ENCODE measurements at places on chromosomes 3 and 15.

GRCh38 chr15:70098461-70099166 is 897 bp upstream of the TLE3 start:
- no peak for DNase-seq

DNA sequence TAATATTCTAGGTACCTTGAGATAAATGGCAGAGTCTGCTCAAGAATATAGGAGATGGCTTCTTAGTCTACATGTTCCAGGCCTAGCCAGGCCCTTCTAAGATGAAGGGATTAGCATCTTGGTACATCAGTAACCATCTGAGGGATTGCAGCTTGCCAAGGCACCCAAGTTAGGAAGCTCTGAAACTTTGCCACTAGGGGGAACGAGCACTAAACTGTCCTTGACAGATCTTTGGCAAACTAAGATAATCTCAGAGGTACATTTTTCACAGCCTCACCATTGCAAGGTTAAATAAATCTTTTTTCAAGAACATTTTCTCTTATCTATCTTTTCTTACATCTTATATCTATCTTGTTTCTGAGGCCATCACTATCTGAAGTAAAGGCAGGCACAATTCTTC is 351.2 kb downstream of the RAP2B start:
- DNase-seq, result no peak

DNA sequence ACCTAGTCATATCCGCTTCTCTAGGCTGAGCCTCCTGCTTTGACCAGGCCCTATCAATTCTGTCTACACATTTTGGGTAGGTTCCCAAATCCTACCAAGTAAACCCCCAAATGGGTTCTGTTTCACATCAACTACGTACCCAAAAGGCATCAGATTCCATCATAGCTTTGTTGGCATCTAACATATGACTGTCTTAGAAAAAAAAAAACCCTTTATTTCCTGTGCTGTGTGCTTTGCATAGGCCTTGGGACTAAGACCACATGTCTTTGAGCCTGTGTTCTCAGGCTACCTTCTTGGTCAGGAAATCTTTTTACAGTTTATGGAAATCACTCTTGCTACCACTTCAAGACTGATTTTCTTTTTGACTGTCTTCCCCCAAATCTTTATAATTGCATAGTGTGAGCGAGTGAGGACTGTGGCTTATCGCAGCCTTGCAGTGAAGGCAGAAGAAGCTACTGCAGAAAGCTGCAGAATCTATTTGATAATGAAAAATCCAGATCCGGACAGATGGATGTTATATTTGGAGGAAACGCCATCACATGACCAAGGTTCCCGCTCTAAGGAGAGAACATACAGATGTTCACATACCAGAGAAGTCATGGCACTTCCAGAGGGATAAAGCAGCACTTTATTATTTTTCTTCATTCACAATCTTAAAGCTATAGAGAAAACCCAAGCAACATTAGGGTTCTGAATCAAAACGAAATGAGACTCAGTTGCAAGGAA is 111.2 kb downstream of the EOMES start:
- DNase-seq, result no peak

DNA sequence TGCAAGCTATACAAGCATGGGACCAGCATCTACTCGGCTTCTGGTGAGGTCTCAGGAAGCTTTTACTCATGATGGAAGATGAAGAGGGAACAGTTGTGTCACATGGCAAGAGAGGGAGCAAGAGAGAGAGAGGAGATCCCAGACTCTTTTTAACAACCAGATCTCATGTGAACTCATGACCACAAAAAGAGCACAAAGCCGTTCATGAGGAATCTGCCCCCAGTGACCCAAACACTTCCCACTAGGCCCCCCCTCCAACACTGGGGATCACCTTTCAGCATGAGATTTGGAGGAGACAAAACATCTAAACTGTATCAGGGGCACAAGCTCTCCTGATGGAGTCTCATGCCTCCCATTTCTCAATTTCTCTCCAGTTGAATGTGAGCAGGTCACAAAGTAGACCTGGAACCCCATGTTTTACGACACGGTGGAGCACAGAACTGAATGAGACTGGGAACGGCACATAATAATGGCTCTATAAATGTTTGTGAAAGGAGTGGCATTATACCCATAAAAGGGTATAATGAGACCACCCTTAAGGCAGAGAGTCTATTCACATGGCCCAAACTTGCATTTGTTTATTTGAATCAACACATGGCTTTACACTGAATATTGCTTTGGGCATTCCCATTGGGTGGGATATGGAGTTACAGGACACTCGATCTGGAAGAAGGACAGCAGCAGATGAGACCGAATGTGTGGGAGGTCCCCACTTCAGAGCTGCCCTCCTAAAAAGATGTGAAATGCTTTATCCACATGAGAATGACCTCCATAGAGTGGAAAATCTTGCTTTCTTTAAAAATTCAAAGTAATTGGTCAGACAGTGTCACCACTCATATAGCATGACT is 38.8 kb downstream of the IL16 start:
- no peak for DNase-seq

GRCh38 chr15:58785355-58785754 is 14.3 kb downstream of the MINDY2 start:
- DNase-seq, result no peak

GRCh38 chr15:100667405-100668347 is 65.3 kb downstream of the ASB7 start:
- DNase-seq, result no peak

DNA sequence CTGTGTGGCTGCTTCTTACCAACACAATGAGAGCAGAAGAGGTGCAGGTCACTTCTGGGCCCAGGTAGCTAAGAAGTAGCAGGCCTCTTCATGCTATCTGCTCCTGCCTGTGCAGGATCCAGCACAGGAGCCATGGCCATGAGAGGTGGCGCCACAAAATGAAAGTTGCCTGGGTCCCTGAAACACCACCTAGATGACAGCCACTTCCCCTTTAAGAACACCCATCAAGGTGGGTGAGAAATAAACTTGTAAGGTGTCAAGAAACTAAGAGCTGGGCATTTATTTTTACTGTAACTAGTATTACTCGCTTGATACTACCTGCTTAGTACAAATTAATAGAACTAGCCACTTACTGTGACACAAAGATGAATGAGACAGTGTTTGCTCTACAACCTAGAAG is 484.6 kb upstream of the TBL1XR1 start:
- DNase-seq, result no peak

DNA sequence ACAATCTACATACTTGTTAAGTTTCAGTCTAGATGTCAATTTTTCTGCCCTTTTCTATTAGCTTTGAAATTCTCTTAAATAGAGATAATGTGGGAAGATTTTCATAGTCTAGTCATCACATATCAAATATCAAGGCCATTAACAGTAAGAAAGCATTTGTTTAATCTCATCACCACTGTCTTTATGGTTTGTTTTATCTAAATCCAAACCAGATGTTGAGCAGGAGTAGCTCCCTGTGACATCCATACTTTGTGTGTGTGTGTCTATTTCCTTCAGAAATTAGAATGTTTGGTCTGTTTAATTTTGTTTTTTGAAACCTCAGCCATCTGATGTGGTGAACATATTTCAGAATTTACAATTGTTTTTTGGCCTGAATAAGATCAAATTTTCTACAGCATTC is 23.1 kb upstream of the GOLGA8B start:
- no peak for DNase-seq

- no peak for DNase-seq
Measured at GRCh38 chr3:177820683-177821316, 623.5 kb upstream of the TBL1XR1 start.

- DNase-seq, result no peak
Measured at GRCh38 chr3:171632766-171633165, 172.6 kb upstream of the TNIK start.

DNA sequence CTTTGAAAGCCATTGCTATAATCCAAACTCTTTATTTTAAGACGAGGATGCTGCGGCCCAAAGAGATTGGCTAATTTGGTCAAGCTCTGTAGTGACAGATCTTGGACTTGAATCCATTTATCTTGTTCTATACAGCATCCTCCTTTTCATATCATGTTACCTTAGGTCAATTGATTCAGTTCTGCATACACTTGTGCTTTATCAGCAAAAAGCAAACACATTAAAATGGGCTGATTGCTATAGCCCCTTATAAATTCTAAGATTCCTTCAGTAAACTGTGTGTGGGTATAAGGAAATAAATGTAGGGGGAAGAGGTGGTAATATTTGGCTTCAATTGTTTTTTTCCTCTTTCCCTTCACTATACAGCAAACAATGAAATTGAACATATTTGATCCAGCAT is 40.1 kb upstream of the NECTIN3 start:
- no peak for DNase-seq

DNA sequence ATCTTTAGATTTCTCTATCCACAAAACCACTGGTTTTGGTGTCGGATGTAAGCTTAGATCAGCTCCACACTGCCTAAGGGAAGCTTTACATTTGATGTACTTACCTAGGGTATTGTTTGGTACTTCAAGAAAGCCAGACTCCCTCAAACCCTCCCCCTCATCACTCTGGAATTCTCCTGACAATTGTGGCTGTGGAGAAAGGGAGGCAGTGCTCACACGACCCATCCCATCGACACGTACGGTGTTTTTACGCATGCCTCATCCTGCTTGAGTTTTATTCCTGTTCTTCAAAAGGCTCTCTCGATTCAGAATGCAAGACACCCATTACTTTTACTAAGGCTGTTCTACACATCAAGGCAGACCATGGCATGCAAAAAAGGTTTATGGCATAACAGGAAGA is 67.3 kb upstream of the ONECUT1 start:
- no peak for DNase-seq

- DNase-seq, result no peak
Measured at GRCh38 chr3:58668247-58668646, 1.7 kb upstream of the FAM3D start.

DNA sequence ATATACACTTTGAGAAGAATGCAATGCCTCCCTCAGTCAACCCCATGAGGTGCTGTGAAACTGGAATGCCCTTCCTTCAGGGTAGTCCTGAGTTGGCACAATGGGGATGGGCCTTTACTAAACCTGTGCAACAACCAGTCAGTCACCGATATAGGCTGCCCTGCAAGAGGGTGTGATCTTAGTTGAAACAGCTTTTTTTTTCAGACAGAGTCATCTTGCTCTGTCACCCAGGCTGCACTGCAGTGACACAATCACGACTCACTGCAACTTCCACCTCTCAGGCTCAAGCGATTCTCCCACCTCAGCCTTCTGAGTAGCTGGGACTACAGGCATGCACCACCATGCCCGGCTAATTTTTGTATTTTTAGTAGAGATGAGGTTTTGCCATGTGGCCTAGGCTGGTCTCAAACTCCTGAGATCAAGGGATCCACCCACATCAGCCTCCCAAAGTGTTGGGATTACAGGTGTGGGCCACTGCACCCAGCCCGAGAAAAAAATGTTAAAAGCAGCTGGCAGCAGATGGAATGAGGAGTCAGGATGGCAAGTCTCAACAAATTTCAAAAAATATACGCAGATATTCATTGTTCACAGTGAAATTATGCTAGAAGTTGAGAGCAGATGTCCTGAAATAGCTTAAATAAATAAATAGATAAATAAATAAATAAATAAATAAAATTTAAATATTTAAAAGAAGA is 31.8 kb downstream of the MYO5A start:
- no peak for DNase-seq

GRCh38 chr15:40339621-40339945 is 1.2 kb downstream of the CCDC9B start:
- DNase-seq, result no peak

DNA sequence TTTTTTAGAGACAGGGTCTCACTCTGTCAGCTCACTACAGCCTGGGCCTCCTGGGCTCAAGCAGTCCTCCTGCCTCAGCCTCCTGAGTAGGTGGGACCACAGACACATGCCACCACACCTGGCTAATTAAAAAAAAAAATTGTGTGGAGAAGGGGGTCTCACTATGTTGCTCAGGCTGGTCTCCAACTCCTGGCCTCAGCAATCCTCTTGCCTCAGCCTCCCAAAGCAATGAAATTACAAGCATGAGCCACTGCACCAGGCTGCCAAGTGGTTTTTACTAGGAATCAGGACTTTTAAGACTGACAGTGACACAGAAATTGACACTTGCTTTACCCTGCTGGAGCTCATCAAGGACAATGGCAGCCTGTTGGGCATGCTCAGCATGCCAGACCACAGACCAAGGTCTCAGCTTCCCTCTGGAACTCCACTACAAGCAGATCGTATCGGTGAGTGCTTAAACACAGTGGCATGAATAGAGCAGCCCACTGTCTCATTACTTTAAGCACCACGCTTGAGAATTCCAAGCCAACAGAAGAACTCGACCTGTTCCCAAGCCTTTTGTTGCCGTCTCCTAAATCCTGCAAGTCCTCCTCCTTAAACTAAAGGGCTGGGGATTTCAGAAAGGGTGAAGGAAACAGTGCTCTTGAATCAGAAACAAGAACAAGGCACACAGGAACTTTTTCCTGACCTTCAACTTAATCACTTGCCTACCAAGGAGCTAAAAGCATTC is 41.4 kb downstream of the EOMES start:
- DNase-seq, result no peak

DNA sequence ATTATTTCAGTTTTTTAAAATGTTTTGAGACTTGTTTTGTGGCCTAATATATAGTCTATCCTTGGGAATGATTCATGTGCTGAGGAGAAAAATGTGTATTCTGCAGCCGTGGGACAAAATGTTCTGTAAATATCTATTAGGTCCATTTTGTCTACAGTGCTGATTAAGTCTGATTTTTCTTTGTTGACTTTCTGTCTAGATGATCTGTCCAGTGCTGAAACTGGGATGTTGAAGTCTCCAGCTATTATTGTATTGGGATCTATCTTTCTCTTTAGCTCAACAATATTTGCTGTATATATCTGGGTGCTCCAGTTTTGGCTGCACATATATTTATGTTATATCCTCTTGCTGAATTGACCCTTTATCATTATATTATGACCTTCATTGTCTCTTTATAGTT is 85.2 kb downstream of the UBE2E2 start:
- DNase-seq, result no peak

- no peak for DNase-seq
Measured at GRCh38 chr3:114115143-114115542, 58.6 kb downstream of the QTRT2 start.

DNA sequence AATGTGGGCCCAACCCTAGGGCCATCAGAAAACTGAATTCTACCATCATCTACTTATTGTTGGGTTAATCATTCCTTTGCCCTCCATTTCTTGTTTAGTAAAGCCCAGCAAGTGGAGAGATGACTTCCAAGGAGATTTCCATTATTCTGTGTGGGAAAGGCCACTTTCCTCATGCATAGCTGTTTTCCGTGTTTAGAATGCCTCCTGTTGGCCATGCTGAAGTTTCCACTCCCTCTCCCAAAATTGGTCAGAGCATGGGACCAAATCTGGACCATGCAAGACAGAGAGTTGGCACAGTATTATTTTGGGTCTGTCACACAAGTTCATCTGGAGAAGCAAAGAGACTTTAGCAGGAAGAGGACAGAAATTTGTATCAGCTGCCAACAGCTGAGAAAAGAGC is 15.3 kb upstream of the SUSD5 start:
- DNase-seq, result no peak

All from HFF-Myc (cell line).